ENCODE measurements at places on chromosomes 2 and 18. TPM values are rescaled to one million over a fixed set of nuclear protein-coding genes. Genes with fewer than 3 reads are reported as not detected.

The FOXI3 gene
- not detected for total RNA-seq

The GALNT5 gene
- 73.1 TPM for total RNA-seq

The INHBB gene
- 0.08 TPM for total RNA-seq

The MITD1 gene
- total RNA-seq, result 28.9 TPM

The SAG gene
- total RNA-seq, result not detected

The AOX1 gene
- total RNA-seq, result 3.2 TPM

The TCF7L1 gene
- 2.0 TPM for total RNA-seq

The RAB6C gene
- not detected for total RNA-seq

The LDAH gene
- total RNA-seq, result 12.3 TPM

The C1QL2 gene
- total RNA-seq, result not detected

The IKZF2 gene
- total RNA-seq, result 7.6 TPM

The KCNF1 gene
- not detected for total RNA-seq

The CABYR gene
- total RNA-seq, result 2.0 TPM
